Amniotic stem cell (primary cell): ENCODE measurements at places on chromosomes 6 and 20.
A peak's percentile ranks its signal among the peaks of the same experiment; 100 is the strongest.

DNA sequence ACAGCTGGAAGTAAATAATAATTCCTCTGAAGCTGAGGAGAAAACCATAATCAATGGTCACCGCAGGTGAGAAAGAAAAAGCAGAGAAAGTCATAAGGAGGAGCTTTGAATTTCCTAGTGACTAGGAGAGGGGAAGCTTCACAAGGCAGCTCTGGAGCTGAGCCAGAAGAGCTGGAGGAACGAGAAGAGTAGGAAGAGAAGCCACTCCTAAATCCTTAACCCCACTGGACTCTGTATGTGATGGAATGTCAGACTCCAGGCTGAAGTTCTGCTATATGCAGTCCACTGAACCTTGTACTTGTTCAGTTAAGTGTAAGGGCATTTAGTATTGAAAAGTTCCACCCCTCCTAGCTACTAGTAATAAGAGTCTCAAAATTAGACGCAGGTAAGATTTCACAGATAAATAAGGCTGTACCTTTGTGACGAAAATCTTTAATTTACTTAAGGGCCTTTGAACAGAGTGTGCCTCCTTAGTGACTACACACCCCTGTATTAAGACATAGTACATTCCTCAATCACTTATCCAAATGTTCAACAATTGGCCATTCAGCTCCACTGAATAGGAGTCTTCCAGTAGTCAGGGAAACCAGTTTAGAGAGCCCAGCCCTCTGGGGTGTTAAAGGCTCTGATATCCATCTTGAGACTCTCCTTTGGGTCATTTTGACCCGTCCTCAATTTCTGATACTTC lies 71.4 kb upstream of the UFL1 start:
- no peak for DNase-seq

GRCh38 chr6:101110814-101111213 lies 229.7 kb upstream of the ASCC3 start:
- DNase-seq: no peak

GRCh38 chr20:62382306-62383198 lies 4.4 kb upstream of the RPS21 start:
- DNase-seq: peak; percentile 40

GRCh38 chr6:166933396-166933795 lies 23.0 kb downstream of the RNASET2 start:
- DNase-seq: no peak

- DNase-seq: no peak
These were observed 123.9 kb downstream of the MAP3K4 start for GRCh38 chr6:161115468-161115867.

- no peak for DNase-seq
These were observed 236.8 kb upstream of the MAN1A1 start for GRCh38 chr6:119586250-119586882.

DNA sequence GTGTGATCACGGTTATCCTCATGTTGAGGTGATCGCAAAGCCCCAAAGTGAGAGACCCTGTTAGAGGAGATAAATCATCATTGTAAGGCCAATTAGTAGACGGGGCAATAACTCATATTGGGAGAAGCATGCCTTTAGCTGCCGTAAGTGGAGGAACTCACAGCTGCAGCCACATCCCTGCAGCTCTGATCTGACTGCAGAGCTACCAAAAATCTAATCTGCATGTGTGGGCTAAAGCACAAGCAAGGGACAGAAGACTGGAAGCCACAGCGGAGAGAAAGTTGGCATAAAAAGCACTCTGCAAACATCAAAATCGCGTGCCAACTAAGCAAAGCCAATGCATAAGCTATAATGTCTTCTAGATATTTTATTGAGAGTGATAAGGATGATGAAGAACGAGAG lies 79.8 kb downstream of the TBC1D7 start:
- DNase-seq: no peak

DNA sequence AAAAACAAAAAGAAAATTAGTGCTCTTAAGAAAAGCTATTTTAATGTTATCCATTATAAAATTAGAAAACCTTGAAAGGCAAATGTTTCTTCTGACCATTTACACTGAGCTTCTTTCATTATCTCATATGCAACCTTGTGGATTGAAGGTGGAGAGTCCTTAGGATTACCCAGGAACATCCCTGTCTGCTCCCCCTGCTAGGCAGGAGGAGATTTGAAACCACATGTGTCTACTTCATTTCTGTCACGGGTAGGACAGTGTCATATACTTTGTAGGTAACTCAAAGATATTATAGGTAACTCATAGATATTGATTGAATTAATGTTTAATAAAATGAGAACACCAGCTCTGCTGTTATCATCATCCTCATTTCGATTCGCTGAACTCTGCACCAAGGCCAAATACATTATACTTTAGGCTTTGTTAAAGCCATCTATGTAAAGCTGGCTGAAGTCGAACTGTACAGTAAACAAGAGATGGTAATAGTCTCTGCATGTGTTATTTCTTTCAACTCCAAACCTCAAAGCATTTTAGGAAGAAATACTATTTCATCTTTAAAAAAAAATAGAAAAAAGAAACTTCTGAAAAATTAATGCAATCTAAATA lies 49.5 kb downstream of the HDAC2 start:
- no peak for DNase-seq

- no peak for DNase-seq
These were observed 288.8 kb upstream of the FERMT1 start for GRCh38 chr20:6411651-6412050.

DNA sequence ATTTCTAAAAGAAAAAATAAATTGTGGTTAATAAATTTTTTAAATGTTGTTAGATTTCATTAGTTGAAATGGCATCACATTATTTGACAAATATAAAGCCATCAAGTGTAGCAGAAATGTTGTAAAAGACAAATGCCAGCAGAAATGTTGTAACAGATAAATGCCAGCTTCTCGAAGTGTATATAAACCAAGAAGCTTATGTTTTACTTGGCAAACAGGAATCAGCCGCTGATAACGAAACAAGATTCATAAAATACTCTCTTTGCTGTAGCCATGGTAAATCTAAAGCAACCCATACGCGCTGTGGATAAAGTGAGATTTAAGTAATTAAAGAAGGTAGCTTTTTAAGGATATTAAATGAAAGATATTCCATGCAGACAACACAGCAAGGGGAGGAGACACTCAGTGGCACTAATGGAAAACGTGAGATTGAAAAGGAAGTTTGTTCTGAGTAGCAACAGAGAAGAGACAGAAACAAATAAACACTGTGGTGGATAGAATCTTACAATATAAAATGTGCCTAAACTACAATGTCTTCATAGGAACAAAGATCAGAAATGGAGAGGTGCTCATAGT lies 29.6 kb downstream of the BTBD9 start:
- DNase-seq: no peak

- DNase-seq: peak; percentile 69
These were observed at the start of gene GJA1 for GRCh38 chr6:121435444-121436069. Gene GJA1 (plus strand): TSS chr6:121435646. CDS start chr6:121446848, 11,202 bp downstream.

- no peak for DNase-seq
These were observed 86.7 kb upstream of the RIN2 start for GRCh38 chr20:19671374-19671773.

DNA sequence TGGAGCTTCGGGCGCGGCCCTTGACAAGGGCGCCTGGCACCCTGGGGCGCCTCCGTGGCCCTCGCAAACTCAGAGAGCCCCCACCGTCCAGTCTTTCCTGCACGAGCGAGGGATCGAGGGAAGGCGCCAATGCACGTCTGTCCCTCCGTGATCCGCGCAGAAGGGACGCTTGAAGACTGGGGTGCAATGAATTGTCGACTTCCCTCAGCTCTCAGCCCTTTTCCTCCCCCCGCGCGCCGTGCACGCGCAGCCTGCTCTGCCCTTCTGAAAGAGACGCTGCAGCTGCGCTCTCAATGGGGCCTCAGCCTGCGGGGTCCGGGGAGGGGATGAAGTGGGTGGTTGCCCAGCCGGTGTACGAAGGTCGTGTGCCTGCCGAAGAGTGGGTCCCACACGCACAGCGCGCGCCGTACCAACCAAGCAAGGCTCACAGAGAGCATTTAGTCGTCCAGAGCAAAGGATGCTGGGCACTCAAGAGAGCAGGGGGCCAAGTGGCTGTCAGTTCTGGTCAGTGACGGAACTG lies 5.5 kb upstream of the SOX4 start:
- peak; percentile 33 for DNase-seq

DNA sequence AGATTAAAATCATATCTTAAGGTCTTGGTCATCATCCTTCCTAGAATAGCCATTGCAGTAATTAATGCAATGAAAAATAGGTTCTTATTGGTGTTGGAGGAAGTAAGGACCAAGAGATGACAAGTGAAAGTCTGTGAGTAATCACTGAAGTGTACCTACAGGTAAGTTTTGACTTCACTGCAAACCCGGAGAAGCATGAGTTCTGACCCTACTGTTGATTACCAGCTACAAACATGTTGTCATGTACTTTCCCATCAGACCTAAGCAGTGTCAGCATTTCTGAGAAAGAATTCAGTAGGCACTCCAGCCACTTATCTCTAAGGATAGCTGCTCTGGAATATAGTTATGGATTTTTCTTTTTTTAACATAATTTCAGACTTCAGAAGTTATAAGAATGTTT lies 280.9 kb downstream of the ZFAND3 start:
- no peak for DNase-seq

GRCh38 chr6:85795945-85796344 lies 153.3 kb upstream of the SYNCRIP start:
- no peak for DNase-seq

GRCh38 chr20:23917024-23917725 lies 37.6 kb upstream of the CST5 start:
- no peak for DNase-seq

DNA sequence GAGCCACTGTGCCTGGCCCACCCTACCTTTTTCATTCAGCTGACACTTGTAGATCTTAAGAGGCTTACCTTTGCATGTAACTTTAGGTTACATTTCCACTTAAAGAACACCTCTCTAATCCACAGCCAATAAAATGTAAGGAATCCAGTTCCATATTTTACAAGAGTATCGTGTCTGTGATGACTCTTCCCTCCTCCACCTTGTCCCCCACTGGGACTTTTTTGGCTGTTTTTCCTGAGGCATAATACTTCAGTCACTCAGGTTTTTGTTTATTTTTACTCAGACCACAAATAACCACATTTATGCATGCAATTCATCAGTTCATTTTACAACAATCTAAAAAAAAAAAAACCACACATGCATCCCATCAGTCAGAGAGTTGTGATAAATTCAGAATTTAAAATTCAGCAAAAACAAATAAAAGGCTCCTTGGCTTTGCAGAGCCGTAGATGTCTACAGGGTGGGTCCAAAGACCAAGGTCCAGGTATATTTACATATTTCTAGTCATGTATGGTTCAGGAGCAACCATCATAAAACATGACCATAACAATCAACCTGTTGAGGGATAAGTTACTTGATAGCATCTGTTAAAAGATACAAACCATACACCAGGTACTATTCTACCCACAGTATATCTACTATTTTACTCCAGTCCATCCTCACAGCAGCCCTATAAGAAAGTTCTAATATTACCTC lies 9.9 kb downstream of the ATXN1 start:
- DNase-seq: no peak

- no peak for DNase-seq
These were observed 58.8 kb upstream of the ZNF831 start for GRCh38 chr20:59104831-59105230.

DNA sequence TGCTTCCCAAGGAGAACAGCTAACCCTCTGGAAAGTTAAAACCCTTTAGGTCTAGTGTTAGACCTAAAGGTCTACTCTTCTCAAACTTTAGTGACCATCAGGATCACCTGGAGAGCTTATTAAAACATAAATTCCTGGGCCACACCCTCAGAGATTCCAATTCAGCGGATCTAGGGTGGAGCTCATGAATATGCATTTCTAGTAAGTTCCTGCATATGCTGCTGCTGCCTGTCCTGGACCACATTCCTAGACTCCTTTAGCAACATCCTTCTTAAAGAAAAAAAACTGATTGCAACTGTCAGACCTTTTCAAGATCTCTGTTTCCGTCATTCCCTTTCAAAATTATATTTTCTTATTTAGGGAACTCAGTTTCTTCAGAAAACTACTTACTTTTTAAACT lies 31.2 kb downstream of the SNAP25 start:
- DNase-seq: no peak

GRCh38 chr20:45293041-45294002 lies 13.3 kb upstream of the RBPJL start:
- DNase-seq: peak; percentile 23

GRCh38 chr6:39444479-39445019 lies 122.0 kb upstream of the KCNK16 start:
- no peak for DNase-seq

GRCh38 chr20:59443550-59443949 lies 143.1 kb downstream of the EDN3 start:
- DNase-seq: no peak

GRCh38 chr20:62832951-62833391 lies 16.1 kb downstream of the COL9A3 start:
- no peak for DNase-seq

- no peak for DNase-seq
These were observed 240.8 kb downstream of the TFAP2A start for GRCh38 chr6:10174056-10174455.

GRCh38 chr6:157323255-157323965 lies at the start of gene TMEM242:
Gene TMEM242 (minus strand): TSS chr6:157323519. CDS start chr6:157323499, 20 bp downstream.
- no peak for DNase-seq

GRCh38 chr6:45156075-45156474 lies 172.1 kb upstream of the RUNX2 start:
- DNase-seq: no peak
